ENCODE measurements at places on chromosomes 7 and 10. TPM values are rescaled to one million over a fixed set of nuclear protein-coding genes. Genes with fewer than 3 reads are reported as not detected.

DNA sequence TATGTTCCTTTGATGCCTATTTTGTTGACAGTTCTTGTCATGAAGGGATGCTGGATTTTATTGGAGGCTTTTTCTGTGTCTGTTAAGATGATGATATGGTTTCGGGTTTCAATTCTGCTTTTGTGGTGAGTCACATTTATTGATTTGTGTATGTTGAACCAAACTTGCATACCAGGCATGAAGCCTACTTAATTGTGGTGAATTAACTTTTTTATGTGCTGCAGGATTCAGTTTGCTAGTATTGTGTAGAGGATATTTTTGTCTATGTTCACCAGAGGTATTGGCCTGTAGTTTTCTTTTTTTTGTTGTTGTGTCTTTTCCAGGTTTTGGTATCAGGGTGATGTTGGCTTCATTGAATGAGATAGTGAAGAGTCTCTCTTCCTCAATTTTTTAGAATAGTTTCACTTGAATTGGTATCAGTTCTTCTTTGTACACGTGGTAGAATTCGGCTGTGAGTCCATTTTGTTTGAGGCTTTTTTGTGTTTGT is 345.9 kb downstream of the KIF20B start:
- no peak for DNase-seq

- no peak for DNase-seq
Measured at GRCh38 chr10:49270565-49270964, 28.4 kb upstream of the C10orf71 start.

- DNase-seq = no peak
Measured at GRCh38 chr7:16007911-16008310, 321.4 kb upstream of the MEOX2 start.

DNA sequence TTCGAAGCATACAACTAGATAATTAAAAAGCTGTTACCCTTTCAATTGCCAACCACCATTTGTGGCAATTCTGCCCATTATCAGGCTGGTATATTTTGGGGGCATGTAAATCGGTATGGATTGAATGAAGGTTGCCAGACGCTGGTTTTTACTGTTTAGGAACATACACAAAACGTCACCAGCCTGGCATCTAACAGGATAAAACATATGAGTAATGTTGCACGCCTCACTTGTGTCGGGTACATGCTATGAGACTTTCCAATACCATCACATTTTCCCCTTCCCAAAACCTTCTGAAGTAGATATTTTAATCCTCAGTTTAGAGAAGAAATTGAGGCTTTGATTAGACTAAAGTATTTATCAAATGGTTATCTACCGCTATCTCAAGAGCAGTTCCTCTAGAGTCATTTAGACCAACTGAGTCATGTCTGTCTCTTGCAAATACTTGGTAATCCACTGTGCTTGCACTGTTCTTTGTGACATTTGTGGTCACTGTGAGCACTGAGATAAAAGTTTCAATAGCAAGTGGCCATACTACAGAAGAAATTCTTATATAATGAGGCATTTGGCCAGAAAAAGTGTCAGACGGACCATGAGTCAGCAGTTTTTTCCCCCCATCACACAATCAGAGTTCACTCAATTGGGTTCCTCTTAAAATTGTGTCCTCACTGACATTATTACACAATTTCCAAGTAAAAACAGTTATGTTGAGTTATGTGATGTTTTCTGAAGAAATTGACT is 498.7 kb downstream of the NXPH1 start:
- DNase-seq = no peak

GRCh38 chr7:45130910-45131309 is 19.4 kb upstream of the TBRG4 start:
- DNase-seq = no peak

DNA sequence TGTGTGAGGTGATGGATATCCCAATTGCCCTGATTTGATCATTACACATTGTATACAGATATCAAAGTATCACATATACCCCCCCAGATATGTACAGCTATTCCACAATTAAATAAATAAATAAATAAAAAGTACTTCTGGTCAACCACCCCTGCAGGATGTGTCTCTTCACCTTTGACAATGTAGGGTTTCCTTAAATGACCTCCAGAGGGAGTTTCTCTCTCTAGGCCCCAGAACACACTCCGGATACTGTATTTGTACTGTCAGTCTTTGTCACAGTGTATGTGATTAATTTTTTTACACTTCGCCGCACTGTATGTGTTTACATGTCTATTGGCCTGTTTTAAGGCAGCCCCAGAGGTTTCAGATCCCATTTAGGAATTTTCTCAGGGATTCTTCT is 123.6 kb downstream of the ADCYAP1R1 start:
- DNase-seq = no peak

DNA sequence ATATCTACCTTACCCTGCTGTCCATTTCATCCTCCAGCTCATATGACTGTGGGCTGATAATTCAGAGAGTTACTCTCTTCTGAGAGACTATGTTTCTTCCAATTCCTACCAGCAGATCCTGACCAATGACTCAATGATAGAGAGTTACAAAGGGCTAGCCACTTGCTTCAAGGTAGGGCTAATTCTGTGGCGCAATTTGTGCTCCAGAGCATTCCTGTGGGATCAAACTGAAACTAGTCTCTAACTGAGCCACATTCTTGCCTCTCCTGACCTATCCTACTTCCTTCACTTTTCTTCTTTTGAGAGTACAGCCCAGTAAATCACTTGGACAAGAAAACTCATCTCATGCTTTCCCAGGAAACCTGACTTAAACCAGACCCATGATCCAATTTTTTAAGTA is 17.9 kb upstream of the ASZ1 start:
- DNase-seq = no peak

- no peak for DNase-seq
Measured at GRCh38 chr7:70763961-70764691, 367.8 kb upstream of the GALNT17 start.

- DNase-seq = no peak
Measured at GRCh38 chr10:60277656-60278055, 112.0 kb downstream of the ANK3 start.

GRCh38 chr7:21544715-21545114 is 1.9 kb downstream of the DNAH11 start:
- no peak for DNase-seq

GRCh38 chr10:33441561-33441960 is 107.1 kb upstream of the NRP1 start:
- DNase-seq = no peak

DNA sequence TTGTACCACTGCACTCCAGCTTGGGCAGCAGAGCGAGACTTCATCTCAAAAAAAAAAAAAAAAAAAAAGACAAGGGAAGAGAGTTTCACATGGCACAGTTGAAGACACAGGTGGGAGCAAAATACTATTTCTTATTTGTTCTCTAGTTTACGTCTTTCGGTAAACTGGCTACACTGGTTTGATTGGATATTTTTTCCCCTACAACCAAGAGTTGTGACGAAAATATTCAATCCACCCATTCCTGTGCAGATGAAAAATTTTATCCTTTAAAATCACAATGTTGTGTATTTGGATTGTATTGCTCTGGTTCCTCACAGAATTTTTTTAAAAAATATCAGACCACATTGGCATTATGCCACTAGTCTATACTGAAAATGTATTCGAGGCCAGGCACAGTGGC is 14.5 kb upstream of the ABCC2 start:
- no peak for DNase-seq

The SVIL gene
- 106 TPM for polyA plus RNA-seq

The MBL2 gene
- not detected for polyA plus RNA-seq

The FANK1 gene
- 0.41 TPM for polyA plus RNA-seq

The CPA4 gene
- 0.02 TPM for polyA plus RNA-seq

The AFAP1L2 gene
- polyA plus RNA-seq = 3.7 TPM

The TFR2 gene
- polyA plus RNA-seq = 0.14 TPM

The SPAM1 gene
- polyA plus RNA-seq = not detected

The ARHGAP19 gene
- 2.4 TPM for polyA plus RNA-seq

The SPDYE6 gene
- 0.18 TPM for polyA plus RNA-seq

The AKR1D1 gene
- not detected for polyA plus RNA-seq

The CYP2C18 gene
- not detected for polyA plus RNA-seq

The FFAR4 gene
- polyA plus RNA-seq = 0.14 TPM

The UCMA gene
- not detected for polyA plus RNA-seq
